Stimulated activated CD4-positive, alpha-beta T cell treated with anti-CD3 and anti-CD28 coated beads, Interleukin-1b, Interleukin-23, amount 100 ng/mL, for 24 hours (primary cell): ENCODE measurements at places on chromosomes 16 and 17.

GRCh38 chr17:40886090-40886489 lies 1.0 kb upstream of the KRT20 start:
- no peak for DNase-seq

GRCh38 chr17:45372325-45372869 lies 55.6 kb upstream of the MAP3K14 start:
- no peak for DNase-seq

- no peak for DNase-seq
These were observed 4.4 kb upstream of the RNF43 start for GRCh38 chr17:58421711-58422110.

GRCh38 chr17:41402161-41402560 lies 4.8 kb upstream of the KRT31 start:
- no peak for DNase-seq

DNA sequence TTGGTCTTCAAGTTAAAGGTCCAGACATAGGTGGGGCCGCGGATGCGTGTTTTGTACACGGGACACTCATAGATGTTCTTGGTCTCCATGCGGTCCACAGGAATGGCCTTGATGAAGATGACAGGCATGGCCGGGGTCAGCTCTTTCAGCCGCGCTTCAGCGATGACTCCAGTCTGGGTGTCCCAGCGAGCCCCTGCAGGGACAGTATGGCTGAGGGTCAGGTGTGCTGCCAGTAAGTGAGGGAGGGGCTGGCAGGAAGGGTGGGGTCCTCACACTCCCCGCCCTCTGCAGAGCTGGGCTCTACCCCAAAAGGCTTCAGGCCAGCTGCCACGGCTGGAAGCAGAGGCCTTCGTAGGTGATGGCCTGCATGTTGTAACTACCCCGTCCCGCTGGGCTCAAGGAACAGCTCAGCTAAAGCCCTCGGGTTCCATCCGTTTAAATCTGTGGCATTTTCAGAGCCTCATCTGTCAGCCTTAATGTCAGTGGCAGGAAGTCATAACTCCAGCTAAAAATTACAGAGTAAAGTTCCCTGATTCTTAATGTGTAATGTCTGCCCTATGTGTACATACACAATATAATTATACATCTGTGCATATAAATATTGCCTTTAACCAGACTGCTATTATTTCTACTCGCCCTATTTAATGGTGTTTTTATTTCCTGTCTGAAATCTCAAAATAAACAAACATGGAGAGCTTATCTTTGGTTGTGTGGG lies 45.7 kb downstream of the PGS1 start:
- DNase-seq: no peak

GRCh38 chr17:46738544-46738943 lies 79.9 kb downstream of the WNT3 start:
- DNase-seq: no peak

- no peak for DNase-seq
These were observed 47.3 kb downstream of the RTN4RL1 start for GRCh38 chr17:1977583-1978395.

DNA sequence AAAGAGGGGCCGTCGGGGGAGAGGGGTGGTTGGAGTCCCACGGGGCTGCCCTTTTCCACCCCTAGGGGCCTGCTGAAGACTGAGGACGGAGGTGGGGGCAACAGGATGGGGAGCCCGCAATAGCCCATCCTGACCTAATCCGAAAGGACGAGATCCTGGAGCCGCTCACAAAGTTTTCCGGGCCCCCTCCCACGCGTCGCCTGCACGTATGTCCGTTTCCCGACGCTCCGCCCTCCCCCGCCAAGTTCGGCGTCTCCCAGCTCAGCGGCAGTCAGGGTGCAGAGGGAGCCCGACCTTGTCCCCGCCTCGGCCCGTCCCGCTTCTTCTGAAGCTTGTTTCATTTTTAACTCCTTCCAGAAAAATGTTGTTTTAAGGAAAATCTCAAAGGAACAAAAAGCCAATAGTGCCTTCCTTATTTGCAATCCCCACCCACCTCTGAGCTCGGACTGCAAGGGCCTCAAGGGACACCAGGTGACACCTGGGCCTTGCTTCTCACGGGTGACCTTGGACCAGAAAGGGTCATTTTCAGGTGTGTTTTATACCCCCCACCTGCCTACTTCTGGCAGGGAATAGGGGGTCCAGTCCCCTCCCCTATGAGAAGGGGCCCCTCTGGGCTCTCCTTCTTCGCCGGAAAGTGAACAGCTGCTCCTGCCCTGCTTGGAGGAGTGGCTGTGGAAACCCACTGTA lies 3.4 kb upstream of the ZNF423 start:
- DNase-seq: no peak

GRCh38 chr16:47949276-47949675 lies 206.5 kb downstream of the ABCC12 start:
- no peak for DNase-seq

DNA sequence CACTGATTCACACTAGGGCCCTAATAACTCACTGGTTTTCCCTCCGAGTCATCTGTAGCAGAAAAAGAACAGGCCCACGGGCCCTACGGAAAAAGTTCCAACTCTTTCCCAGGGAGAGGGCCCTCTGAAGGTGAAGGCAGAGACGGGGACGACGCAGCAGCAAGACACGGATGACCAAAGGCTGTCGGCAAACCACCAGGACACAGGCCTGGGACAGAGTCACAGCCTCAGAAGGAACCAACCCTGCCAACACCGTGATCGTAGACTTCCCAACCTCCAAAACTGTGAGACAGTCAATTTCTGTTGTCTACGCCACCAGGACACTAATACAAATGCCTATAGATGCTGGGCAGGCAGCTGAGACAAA lies 5.2 kb upstream of the SPHK1 start:
- DNase-seq: no peak

DNA sequence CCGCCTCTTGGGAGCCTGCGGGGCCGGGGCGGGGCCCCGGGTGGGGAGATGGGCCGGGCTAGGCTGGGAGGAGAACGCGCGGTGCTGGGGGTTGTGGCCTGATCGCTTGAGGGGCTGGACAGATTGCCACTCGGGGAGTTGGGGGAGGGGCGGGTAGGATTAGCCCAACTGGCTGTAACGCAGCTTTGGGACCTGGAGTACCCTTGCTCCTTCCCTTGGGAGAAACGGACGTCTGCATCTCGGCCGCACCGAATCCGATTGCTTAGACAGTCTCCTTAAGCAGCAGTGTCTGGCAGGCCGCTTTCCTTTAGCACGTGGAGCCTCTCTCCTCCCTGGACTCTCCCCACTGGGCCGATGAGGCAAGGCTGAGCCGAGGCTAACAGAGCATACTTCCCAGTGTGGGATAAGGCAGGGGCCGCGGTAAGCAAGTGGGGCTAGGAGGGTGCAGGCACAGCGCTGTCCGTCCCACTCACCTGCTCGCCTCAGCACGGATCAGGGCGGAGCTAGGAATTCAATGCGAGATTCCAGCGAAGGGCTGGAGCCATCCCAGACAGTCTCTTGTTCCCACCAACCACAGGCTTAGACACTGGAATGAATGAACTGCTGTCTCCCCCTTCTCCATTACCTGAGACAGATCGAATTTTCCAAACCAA lies 540 bp upstream of the ACLY start:
- no peak for DNase-seq

DNA sequence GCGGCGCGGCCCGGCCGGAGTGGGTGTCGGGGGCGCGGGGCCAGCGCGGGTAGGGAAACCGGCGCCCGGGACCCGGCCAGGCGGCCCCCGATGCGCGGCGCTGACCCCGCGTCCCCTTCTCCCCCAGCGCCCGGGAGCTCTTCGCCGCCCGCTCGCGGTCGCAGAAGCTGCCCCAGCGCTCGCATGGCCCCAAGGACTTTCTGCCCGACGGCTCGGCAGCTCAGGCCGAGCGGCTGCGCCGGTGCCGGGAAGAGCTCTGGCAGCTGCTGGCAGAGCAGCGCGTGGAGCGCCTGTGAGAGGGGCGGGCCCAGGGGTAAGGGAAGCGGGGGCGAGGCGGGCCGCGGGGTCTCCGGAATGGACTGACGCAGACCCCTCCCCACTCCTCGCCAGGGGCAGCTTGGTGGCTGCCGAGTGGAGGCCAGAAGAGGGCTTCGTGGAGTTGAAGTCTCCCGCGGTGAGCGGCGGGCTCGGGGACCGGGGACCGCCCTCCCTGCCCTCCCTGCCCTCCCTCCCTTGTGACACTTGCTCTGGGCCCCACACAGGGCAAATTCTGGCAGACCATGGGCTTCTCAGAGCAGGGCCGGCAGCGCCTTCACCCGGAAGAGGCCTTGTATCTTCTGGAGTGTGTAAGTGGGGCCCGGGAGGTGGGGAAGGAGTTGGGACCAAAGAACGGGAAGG lies 430 bp downstream of the TSEN54 start:
- no peak for DNase-seq

- DNase-seq: no peak
These were observed 28.0 kb downstream of the PIK3R6 start for GRCh38 chr17:8839410-8839935.

DNA sequence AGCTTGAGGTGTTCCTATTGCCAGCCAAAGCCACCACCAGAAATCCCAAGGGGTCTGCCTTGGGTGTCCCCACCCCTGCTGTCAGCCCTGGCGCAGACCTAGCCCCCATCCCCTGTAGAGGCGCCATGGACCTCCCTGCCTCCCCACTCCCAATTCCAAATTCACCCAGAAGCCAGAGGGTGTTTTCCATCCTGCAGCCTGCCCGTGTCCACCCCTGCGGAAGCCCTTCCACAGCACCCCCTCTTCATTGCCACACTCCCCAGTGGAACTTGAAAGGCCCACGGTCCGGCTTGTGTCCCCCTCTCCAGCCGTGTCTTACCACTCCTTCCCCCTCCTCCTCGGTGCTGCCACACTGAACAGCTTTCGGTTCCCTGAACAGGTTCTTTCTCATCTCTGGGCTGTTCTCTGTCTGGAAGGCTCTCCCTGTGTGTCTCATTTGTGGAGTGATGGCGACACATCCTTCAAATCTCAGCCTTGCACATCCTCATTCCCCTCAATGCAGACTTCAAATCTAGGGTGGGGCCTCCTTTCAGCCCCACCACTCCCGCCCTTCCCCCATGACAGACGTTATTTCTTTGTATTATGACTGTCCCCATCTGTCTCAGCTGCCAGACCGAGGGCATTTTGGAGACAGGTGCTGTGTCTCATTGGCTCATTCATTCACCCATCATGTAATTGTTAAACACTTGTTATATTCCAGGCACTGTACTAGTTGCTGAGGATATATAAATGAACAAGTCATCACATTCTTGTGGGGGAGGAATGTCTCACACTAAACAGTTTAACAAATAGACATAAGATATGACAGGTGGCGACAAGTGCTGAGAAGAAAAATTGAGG lies 36.3 kb downstream of the ADGRG5 start:
- DNase-seq: no peak

- DNase-seq: no peak
These were observed 423.3 kb upstream of the MAF start for GRCh38 chr16:80023865-80024264.

DNA sequence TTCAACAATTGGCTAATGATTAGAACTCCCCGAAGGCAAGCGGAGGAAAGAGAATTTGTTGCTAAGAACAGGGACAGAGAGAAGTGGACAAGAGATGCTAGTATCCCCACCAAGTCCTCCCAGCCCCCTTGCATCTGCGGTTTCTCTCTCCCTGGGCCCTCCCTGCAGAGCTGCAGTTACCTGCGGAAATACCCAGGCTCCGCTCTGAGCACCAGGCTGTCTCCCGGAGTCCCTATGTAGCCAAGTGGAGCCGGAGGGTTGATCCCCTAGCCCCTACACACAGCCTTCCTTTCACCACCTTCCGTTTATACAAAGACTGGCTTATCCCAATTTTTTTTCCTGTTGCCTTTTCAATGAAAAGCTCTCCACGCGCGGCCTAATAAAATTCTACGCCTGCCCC lies 834.4 kb downstream of the KCNJ2 start:
- no peak for DNase-seq

DNA sequence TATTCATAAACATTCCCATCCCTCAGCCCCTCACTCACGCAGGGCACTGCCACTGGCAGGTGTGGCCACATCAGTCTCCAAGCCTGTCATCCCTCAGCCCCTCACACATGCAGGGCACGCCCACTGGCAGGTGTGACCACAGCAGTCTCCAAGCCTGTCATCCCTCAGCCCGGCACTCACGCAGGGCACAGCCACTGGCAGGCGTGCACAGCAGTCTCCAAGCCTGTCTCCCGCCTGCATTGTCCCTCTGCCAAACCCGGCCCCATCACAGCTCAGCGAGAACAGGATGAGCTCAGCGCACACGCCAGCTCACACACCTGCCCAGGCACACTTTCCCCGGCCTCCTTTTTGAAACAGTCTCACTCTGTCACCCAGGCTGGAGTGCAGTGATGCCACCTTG lies 11.4 kb upstream of the KREMEN2 start:
- no peak for DNase-seq

DNA sequence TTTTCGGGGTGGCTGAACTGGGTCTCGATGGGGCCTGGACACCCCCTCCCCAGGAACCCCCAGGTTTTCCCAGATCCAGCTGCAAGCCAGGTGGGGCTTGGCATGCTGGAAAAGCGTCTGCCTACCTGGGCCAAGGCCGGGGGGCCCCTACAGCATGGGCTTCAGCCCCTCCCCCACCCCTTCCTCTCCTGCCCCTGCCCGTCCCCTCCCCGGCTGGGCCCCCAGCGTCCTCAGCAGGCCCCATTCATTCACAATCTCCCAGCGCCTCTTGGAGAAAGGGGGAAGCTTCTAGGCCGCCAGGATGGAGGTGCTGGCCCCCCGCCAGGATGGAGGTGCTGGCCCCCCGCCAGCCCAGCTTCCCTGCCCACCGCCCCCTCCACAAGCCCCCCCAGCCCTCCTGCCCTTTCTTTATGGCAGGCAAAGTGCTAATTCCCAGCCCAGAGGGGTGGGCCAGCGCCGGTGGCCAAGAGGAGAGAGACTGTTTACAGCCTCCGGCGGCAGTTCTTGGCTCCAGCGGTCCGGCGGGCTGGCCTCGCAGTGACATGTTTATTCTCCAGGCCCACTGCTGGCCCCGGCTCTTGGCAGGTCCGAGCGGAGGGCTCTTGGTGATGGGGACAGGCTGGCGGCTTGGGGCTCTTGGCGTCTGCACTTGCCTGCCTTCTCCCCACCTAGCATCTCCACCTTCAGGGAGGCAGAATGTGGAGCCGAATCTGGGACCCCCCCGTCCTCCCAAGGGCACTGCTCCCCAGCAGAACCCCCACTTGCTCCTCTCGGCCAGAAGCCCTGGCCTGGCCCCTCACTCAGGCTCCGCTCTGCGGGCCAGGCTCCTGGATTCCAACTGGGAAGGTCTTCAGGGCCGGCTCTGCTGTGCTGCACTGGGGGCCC lies 94.4 kb upstream of the CIBAR2 start:
- no peak for DNase-seq

DNA sequence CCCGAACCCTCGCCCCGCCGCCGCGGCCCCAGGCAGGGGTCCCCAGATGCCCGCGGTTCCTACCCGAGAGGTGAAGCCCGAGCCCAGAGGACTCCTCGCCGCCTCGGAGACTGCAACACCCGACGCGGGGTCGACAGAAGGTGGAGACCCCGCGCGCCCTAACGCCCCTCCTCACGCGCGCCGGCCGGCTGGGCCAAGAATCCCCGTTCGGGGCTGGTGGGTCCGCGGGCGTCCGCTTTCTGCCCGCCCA lies 515 bp downstream of the SUMO2 start:
- DNase-seq: no peak

DNA sequence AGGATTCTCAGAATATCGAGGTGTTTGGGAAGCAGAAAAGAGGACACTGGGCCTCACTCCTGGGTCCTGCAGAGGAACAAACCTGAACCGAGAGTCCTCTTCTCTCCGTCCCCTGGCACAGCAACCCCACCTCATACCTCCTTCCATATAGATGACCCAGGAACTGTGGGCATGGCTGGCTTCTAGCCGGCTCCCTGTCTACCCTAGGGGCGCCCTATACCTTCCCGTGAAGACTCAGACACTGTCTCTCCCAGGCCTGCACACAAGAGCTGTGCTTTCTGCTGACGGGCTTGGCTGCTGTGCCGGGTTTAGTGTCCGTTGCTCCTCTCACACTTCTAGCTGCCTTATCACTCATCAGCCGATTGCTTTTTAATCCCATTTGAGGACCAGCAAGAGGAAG lies 46.5 kb upstream of the CRISPLD2 start:
- no peak for DNase-seq
